ENCODE measurements at places on chromosomes 2 and 18.

DNA sequence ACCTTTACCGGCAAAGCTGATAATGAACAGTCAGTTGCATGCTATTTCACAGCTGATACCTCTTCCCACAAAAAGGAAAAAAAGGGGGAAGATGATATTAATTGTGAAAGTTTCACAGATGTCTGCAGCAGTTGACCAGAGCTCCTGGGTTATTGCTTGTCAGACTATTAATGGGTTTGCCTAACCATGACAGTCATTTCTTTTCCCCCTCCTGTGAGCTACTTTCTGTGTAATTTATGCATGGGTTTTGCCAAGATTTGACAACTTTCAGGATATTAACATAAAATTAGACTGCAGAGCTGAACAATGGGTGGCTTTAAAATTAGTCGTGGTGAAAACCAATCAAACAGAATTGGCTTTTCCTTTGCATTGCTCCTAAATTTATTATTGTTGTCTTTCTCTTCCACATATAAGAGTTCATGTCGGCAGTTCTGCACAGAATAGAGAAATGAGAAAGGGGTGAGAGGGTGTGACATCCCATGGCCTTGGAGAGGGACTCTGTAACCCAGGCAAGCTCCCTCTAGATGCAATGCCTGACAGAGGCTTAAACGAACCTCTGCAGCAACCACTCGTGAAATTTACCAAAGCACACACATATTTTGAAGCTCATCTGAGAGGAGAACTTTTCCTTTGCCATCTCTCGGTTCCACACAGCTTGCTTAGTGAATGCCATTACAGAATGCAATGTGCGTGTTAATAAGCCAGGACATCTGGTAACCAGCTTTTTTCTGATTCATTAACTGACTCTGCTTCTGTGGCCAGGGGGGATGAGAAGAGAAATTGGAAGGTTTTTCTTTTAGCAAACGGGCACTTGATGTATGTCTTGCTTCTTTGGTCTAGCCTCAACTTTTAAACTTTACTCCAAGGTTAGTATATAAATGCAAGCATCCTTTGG lies 82.2 kb upstream of the ITGA4 start:
- DNase-seq = no peak

DNA sequence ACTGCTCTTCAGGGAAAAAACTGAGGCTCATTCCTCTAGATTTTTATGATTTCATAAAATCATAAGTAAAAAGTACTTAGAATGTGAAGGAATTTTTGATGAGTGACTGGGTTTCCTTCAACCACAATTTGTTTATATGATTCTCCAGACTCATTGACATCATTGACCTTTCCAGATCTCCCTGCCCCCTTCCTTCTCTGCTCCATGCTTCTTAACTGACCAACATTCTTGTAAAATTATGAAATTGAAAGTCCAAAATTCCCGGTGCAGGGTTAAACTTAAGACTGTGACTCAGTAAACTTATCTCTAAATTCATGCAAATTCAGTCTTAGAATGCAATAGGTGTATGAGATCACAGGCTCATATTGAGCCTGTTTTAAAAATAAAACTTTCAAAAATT lies 648.9 kb downstream of the TDRD15 start:
- DNase-seq = peak; percentile 1

- no peak for DNase-seq
These were observed 1.8 kb downstream of the AGAP1 start for GRCh38 chr2:235495373-235496238.

DNA sequence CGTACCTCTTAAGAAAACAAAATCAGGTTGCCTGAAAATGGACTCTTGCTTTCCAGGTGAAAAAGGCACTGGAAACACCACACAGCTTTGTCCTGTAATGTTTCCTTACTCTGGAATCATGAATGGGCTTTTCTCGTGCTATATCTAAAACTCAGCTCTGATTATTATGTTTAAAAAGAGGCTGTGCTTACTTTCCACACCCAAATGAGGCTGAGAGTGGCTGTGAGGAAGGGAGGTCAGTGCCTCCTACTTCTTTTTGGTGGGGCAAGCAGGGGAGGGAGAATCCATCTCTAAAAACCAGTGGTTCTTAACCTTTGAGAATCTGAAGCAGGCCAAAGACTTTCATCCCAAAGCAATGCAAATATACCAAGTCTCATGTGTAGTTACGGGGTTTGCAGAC lies 148.6 kb downstream of the FAM210A start:
- no peak for DNase-seq

DNA sequence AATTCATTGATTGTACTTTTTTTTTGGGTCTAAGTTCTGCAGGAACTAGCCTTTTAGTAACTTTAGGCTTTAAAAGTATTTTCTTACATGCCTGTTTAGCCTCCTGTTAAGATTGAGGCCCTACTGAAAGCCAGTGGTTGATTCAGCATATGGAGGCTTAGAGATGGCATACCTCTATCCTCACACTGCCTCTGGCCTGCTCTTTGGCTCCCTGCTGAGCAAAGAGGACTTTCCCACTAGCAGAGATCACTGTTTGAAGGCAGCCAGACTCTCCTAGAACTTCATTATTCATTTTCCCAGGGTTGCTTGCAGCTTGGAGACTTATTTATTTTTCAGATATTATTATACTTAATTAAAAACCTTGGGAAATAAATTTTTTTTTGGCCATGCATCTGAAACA lies 405.6 kb upstream of the MEX3C start:
- no peak for DNase-seq

DNA sequence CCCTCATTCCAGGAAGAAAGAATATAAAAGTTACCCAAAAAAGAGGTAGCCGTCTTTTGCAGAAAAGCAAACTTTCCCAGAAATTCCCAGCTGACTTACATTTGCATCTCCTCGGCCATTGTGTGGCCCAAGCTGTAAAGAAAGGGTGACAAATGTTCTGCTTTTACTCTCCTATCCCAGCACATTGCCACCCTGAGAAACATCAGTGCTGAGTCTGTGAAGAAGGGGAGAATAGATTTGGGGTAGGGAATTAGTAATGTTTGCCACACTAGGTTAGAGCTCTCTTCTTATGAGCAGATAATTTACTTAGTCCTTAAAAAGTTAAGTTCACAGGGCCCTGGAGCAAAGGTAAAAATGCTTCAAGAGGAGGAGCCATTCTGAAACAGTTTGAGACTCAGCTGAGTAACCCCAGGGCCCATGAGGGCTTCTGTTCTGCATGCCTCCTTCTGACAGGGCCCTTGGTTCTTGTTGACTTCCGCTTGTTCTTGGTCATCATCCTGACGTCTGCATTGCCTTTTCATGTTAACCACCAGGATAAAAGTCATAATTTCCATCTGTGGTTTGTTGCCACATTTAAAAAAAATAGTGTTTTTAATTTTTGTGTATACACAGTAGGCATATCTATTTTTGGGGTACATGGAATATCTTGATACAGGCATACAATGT lies 550.7 kb downstream of the RNF144A start:
- DNase-seq = no peak

DNA sequence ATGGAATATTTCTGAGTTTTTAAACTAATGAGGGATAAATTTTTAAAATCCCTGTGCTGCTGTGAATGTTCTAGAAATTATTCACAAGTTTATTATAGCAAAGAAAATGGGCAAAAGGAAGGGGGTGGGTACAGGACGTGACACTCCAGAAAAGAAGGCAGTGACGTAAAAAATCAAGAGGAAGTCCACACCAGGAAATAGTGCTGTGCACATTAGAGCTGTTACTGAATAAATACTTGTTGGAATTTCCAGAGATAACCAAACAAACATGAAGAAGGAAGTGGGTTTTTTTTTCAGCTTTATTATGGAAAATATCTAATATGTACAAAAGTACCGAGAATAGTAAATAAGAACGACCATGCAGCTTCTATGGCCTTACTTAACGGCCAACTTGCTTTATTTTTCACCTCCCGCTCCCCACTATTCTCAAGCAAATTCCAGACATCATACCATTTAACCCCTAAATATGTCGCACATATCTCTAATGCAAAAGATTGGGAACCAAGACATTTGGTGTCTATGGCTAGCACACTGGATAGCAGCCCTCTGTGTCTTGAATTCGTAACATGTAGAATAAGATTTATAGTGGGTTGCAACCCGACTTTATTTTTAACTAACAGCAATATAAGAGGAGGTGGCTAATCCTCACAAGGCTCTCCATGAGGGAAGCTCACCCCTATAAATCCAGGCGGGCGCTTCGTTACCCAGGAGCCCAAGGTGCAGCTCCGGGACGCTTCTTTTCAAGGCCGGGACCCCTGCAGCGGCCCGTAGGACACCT lies 580 bp upstream of the NDUFV2 start:
- peak; percentile 67 for DNase-seq

DNA sequence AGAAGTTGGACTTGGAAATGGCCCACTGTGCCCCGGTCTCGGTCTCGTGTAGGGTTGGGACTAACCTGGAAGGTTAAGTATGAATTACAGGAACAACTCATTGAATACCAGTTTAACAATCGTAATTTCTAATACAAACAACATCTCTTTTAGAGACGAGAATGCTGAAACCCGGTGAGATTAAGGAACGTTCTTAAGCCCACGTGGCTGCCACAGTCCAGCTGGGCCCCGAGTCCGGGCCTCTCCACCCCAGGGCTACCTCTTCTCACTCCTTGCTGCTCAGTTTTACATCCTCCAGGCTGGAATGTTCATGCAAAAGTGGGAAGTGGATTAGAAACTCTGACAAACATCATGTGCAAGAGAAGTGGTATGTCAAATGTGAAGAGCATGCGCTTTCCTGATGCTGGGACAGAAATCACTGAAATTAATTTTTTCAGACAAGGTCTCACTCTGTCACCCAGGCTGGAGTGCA lies 29.4 kb downstream of the NGEF start:
- no peak for DNase-seq

GRCh38 chr2:182559623-182560022 lies 132.8 kb upstream of the PDE1A start:
- peak; percentile 31 for DNase-seq

All from astrocyte of the spinal cord (primary cell).